Stimulated activated CD8-positive, alpha-beta memory T cell treated with anti-CD3 and anti-CD28 coated beads, Interleukin-15, amount 100 ng/mL, for 1 hour (primary cell): ENCODE measurements at places on chromosomes 11 and 22.

DNA sequence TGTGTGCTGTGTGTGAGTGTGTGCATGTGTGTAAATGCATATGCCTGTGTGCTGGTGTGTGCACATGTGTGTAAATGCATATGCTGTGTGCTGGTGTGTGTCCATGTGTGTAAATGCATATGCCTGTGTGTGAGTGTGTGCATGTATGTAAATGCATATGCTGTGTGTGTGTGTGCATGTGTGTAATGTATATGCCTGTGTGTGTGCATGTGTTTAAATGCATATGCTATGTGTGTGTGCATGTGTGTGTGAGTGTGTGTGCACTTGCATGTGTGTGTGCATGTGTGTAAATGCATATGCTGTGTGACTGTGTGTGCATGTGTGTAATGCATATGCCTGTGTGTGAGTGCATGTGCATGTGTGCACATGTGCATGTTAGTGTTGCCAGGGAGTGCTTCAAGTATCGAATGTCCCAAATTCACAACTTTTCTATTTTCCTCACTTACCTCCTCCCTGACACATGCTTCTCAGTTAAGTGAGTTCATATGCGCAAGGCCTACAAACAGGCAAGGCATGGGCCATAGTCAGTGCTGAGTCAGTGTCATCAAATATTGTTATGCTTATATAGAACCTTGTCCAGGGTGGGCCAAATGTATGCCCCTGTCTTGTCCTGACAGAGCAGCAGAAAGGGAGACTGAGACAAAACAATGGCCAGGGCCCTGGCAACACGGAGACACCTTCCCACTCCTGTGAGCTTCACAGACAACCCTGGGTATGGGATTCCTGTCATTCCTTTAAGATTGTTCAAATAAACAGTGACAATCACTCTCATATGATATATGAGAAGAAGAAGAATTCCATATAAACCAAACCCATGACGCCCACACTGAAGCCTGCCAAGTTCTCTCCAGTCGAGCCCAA lies 38.6 kb downstream of the GGTLC2 start:
- DNase-seq: no peak

DNA sequence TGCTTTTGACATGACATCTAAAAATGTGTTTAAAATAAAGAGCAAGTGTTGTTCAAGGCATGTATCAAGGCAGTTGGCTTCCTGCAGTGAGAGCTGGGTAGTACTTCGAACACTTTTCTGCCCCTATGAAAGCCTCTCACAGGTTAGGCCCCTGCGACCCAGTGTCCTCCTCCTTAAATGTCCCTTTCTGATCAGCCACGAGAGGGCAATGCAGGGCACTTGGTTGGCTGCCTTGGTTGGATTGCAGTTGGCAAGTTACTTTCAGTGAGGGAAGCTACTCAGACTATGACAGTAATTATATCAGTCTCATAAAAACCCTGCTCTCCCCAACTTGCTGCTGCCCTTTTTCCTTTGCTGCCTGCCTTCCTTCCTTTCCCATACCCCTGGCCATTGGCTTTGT lies 743.8 kb downstream of the NTM start:
- DNase-seq: no peak

- DNase-seq: no peak
Observed at GRCh38 chr11:416757-417621, 2.2 kb upstream of the SIGIRR start.

GRCh38 chr11:29578806-29579205 lies 438.0 kb downstream of the KCNA4 start:
- DNase-seq: no peak

DNA sequence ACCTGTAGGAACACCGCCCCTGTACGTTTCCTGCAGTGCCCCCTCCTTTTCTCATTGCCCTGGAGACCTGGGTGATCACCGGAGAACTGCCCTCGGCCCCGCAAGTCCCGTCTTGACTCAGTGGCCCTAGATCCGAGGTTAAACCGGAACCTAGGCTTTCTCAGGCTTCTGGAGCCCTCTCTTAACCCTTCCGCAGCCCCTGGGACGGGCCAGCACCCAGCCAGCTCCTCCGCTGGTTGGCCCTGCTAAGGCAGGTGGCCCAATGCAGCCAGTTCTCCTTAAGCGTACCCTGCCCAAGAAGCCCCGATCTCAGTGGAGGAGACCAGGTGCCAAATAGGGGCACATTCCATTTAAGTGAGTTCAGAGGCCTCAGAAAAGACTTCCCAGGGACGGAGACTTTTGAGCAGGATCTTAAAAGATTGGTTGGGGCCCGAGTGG lies 776 bp downstream of the NLRX1 start:
- DNase-seq: no peak

GRCh38 chr11:12017243-12017678 lies 8.8 kb upstream of the DKK3 start:
- no peak for DNase-seq

DNA sequence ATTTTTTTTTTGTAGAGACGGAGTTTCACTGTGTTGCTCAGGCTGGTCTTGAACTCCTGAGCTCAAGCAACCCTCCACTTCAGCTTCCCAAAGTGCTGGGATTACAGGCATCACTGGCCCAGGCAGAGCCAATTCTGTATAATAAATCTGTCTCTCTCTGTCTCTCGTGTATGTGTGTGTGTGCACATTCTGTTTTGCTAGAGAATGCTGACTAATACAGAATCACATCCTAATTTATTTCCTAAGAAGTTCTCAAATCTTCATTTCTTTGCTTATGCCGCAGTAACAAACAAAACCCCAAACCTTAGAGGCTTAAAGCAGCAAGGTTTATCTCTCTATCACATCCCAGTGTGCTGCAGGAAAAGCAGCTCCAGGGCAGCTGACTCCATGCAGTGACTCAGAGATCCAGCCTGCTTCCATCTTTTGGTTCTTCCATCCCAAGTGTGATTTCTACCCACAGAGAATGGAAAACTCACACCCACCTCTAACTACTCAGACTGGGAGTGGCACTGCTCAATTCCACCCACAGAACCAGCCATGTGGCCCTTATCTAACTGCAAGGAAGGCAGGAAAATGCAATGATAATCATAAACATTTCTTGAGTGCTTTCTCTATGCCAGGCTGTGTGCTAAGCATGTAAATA lies 35.1 kb upstream of the LRRC10B start:
- no peak for DNase-seq

GRCh38 chr11:30653606-30654005 lies 67.5 kb upstream of the MPPED2 start:
- no peak for DNase-seq

- DNase-seq: no peak
Observed at GRCh38 chr11:11070976-11071375, 213.1 kb upstream of the ZBED5 start.

- DNase-seq: no peak
Observed at GRCh38 chr11:63660972-63661371, 10.2 kb downstream of the ATL3 start.

GRCh38 chr11:30936491-30936890 lies 350.3 kb upstream of the MPPED2 start:
- no peak for DNase-seq

- DNase-seq: no peak
Observed at GRCh38 chr11:5489576-5490357, 1.3 kb downstream of the OR52D1 start.

DNA sequence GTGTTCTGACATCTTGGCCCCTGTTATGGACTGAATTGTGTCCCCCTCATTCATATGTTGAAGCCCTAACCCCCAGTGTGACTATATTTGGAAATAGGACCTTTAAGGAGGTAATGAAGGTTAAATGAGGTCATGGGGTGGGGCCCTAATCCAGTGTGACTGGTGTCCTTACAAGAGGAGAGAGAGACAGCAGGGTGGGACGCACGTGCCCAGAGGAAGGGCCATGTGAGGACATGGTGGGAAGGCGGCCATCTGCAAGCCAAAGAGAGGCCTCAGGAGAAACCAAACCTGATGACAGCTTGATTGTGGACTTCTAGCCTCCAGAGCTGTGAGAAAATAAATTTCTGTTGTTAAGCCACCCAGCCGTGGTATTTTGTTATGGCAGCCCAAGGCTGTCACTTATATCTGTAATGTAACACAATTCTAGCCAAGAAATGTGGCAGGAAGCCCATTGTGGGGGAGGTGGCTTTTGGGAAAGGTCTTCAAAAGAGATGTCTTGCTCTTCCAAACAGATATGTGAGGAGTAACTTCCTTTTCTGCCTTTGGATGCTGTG lies 23.7 kb downstream of the SLC22A6 start:
- no peak for DNase-seq

DNA sequence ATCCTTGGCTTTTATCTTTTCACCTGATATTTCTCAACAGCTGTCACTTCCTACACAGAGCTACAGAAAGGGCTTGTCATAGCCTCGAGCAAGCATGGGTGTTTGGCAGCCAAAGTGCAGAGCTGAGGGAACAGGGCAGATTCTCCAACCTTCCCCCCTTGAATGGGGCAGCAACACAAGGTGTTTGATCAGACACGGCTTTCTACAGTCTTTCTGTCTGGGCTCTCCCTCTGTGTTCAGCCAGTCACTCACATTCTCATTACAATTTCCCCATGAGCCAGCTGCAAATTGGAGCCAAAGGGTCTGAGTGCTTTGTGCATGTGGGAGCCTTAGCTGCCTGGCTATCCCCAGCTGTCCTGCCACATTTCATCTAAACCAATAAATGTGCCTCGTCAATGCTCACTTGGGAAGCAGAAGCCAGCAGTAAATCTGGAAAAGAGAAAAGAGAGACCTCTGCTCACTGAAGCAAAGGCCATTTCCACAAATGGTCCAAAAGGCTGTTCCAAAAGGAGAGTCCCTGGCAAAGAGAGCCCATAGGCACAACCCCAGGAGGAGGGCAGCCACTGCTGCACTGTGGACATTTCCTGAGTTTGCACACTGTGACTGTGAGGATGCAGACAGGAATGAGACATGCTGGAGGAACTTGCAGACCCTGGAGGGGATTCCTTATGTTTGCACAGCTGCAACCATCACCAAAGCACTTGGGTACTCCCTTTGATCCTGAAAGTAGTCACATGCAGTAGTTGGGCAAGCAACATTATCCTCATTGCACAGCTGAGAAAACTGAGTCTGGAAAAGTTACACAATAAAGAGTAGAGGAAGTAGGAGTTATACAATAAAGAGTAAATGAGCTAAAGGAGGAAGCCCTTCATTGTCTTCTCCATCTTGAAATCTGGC lies 186.8 kb downstream of the FAM181B start:
- DNase-seq: no peak

DNA sequence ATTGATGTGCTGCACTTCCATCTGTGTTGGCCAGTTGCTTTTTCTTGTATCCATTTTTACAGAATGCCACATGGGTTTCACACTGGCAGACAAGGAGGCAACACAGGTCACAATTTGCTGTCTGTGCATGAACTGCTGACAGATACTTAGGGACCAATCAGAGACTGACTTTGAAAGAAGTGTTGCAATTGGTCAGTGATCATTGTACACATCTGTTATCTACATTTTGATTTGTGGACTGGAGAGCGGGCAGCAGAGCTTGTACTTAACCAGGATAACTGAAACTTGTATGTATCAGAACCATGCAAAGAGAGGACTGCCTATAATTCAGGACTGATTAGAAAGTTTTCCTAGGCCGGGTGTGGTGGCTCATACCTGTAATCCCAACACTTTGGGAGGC lies 21.8 kb downstream of the PRR5 start:
- DNase-seq: no peak
